ENCODE measurements at places on chromosomes 7 and 10.

GRCh38 chr7:50710441-50711154, 72.1 kb downstream of the GRB10 start:
- DNase-seq: no peak

DNA sequence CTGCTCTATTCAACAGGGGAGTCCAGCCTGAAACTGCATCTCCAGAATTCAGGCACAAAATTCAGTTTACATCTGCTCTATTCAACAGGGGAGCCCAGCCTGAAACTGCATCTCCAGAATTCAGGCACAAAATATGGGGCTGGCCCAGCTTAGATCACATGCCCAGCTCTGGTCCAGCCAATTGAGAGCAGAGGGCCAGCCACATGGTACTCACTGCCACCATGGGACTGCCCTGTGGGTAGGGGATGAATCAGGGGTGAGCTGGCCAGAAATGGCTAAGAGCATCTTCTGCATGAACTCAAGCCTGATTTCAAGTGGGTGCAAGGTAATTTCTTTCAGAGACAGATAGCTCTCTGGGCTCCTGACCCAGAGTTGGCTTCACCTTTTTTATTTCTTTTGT, 156.6 kb upstream of the LYZL2 start:
- no peak for DNase-seq

GRCh38 chr10:93225938-93226337, 152.2 kb downstream of the CYP26A1 start:
- no peak for DNase-seq

GRCh38 chr10:125284875-125285597, 124.7 kb upstream of the CTBP2 start:
- no peak for DNase-seq

DNA sequence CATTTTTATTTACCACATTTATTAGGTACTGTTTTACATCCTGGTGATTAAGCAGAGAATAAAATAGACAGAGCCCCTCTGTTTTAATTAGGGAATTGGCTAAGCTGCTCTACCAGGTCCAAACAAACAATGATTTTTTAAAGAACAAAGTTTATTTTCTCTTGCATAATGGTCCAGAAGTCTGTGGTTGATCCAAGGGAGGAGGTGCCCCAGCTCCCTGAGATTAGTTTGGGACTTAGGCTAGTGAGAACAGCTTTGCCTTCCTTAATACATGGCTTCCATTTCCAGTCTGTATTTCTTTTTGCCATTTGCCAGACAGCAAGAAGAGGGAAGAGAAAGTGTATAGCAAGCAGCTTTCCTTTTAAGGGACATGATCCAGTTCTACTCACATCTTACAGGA, 2.9 kb upstream of the MIOS start:
- DNase-seq: no peak

GRCh38 chr10:80465839-80466590, 11.9 kb downstream of the TSPAN14 start:
- DNase-seq: no peak

- DNase-seq: no peak
Measured at GRCh38 chr7:85004402-85004801, 182.5 kb downstream of the SEMA3D start.

DNA sequence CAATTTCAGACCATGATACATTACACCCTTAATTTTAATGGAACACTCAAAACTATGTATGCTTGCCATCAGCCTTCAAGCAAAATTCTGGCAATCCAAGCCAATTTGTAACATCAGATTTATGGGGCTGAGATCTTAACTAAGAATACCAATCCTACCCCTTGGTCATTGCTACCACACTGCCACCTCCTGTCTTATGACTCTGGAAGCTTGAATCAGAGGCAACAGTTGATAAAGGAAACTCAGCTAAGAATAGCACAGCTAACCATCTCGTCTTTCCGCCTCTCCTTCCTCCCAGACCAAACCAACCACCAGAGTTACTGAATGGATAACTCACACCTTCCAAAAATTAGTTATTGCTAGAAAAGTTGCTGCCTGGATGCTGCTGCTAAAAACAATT, 7.4 kb downstream of the IGF2BP3 start:
- no peak for DNase-seq

GRCh38 chr7:82757-83155, 109.6 kb upstream of the FAM20C start:
- no peak for DNase-seq

DNA sequence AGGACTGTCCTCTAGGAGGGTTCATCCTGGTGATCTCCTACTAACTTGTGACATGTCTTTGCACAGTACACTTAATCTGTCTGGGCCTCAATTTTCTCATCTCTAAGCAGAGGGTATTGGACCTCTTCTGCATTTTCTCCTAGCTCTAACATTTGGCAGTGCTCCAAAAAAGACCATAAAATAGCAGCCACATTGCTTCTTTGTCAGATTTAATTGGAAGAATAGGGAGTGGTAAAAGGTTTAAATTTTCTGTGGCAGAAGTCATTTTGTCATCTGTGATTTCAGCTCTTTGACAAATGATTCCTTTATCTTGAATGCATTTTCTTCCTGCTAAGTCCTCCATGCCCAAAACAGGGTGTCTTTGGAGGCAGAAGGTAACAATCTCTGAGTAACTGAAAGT, 289.9 kb upstream of the LRGUK start:
- DNase-seq: no peak

- no peak for DNase-seq
Measured at GRCh38 chr10:83942410-83942809, 196.9 kb upstream of the GHITM start.

DNA sequence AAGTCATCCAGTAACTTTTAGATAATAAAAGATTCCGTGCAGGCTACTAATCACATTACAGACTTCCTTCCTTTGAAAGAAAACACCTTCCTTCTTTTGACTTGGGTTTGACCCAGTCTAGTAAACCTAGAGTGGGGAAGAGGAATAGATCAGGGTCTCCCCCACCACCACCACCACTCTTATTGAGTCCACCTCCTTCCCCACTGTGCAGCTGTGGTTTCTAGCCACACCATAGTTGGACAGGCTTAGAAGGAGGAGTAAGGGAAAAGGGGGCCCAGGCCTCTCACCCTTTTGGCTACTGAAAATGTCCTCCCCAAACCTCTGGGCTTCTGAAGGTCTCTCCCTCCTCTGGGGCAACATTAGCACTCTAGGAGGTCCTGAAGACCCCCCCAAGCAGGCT, 372.7 kb downstream of the CALN1 start:
- no peak for DNase-seq

DNA sequence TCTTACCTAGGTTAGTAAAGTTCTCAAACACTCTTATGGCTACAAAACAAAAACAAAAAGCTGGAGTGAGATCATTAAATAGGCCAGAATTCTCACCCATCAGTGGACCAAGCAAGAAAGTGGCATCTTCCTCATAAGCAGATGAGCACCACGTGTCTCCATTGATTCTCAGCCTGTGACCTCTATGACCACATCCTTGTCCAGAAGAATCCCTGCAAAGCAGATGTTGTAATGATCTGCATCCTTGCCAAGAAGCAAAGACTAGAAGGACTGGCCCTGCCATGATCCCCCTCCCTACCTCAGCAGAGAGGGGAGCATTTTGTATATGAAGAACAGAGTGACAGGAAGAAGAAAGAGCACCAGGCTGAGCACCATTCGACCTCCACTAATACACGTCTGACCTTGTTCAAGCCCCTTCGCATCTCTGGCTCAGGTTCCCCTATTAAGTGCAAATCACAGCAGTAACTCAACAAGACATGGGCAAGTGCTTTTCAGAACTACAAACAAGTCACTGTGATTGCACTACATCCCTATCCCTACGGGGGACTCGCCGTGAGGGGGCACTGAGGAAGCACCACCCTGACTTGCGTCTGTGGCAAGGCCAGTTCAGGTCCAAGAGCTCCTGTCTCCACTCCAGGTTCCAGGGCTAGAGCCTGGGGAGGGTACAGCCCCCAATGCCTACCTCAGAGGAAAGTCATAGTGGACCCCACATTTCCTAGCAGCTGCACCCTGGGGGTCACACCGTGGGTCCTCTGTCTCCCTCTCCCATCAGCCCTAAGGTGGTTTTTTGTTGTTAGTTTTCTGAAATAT, 22.2 kb upstream of the RASSF4 start:
- DNase-seq: no peak

GRCh38 chr10:110040108-110040507, 32.3 kb downstream of the ADD3 start:
- no peak for DNase-seq

- peak; percentile 61 for DNase-seq
Measured at GRCh38 chr10:92816091-92816531, 32.2 kb upstream of the EXOC6 start.

GRCh38 chr7:92002720-92003119, 62.1 kb downstream of the AKAP9 start:
- DNase-seq: no peak

DNA sequence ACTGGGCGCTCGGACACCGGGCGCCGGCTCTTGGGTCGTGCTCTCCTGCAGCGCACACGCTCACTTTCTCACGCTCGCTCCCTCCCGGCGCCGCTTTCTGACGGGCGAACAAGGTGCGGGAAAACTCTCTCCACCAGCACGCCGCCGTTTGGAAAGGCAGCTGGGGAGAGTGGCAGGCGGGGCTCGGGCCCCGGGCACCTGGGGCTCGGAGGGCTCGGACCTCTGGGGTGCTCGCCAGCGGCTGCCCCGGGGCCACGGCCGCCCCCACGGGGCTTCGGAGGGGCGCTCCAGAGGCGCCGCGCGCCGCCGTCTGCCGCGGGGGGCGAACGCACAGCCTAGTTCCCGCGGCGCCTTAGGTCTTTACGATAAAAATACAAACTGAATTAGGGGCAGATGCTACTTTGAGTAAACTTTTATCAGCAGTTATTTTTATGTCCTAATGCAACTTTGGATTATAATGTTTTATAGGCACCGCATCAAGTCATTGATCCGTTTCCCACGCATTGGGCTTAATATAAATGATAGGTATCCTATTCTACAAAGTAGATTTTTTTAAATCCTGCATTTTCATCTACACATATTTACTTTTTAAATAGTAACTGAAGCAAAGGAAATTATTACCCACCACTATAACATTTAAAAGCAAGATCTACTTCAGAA, 535 bp upstream of the EPC1 start:
- no peak for DNase-seq

- no peak for DNase-seq
Measured at GRCh38 chr10:6115824-6116350, 27.1 kb downstream of the RBM17 start.

- DNase-seq: no peak
Measured at GRCh38 chr7:155685070-155685790, 40.8 kb downstream of the RBM33 start.

DNA sequence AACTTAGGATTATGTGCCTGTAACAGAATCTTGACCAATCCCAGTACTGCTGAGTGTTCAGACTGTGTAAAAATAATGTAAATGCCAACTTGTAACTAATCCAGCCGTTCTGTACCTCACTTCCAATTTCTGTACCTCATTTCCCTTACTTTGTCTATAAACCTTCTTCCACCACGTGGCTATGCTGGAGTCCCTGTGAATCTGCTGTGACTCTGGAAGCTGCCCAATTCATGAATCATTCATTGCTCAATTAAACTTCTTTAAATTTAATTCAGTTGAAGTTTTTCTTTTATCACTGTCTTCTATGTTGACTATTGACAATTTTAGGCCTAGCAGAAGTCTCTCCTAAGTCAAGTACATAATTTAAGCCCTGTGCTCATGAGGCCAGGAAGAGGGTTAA, 215.3 kb upstream of the RHOBTB1 start:
- no peak for DNase-seq

GRCh38 chr7:139393621-139394211, 34.0 kb downstream of the LUC7L2 start:
- DNase-seq: no peak

- no peak for DNase-seq
Measured at GRCh38 chr10:126101736-126102135, 205.4 kb downstream of the FANK1 start.

DNA sequence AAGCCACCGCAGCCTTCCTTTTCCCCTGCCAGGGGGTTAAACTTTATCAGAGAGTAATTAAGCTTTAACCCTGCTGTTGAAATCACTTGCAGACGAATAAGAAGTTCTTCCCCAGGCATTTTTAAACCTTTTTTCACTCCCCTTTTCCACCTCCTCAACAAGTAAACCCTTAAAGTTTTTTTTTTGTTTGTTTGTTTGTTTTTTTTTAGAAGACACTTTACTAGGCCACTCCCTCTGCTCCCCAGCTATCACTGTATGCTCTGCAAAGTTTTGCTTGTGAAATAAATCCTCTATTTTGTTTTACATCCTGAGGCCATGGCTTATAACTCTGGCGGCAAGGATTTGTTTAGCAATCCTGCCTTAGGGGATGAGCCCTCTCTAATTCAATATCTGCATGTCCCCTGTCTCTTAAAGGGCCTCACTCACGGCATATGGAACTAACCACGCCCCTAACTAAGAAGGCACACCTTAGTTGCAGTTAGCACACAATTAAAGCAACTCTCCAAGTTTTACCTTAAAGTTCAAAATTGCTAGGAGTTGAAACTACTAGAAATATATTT, 1354.7 kb upstream of the LRRTM3 start:
- no peak for DNase-seq

GRCh38 chr7:100568896-100569844, 4.5 kb downstream of the SAP25 start:
- DNase-seq: no peak

- no peak for DNase-seq
Measured at GRCh38 chr10:3048119-3049019, 19.0 kb upstream of the PFKP start.

DNA sequence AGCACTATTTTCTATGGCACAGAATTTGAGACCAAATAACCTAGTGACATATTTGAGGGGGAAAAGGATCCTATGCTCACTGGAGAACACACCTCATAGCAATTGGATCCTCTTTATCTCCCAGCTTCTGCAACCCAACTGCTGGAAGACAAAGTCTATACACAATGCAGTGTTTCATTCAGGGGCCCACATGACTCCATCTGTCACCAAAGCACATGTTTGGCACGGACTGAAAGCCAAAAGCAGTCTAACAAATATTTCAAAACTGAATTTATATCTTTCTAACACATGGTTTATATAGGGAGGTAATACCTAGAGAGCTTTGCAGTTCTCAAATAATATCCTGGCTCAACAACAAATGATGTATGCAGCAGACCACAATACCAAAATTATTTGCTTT, 39.2 kb downstream of the ADAM12 start:
- no peak for DNase-seq

DNA sequence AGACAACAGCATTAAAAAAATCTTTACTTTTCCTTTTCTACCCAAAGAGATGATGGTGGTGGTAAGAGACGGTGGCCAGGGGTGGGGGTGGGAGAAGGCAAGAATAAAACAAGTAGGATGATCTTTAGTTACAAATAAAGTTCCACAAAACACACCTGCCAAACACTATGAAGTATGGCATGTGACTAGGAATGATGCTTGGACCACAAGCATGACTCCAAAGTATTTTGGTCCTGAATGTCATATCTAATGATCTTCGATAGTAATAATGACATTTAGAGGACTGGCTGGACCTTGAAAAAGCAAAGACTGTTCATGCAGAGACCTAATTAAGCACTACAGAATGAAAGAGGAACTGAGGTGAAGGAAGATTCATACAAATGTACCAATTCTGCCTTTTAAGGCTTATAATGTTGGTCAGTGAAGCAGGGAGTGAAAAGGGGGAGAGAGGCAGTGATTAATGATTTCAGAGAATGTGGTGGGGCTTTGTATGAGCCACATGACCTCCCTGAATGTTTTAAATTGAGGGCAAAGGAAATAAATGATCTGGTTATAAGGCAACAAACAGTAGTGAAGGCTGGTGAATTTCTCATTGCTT, 29.6 kb upstream of the DKK1 start:
- DNase-seq: no peak

- no peak for DNase-seq
Measured at GRCh38 chr10:3008518-3009195, 58.7 kb upstream of the PFKP start.
